ENCODE measurements at places on chromosomes 5 and 9. TPM values are rescaled to one million over a fixed set of nuclear protein-coding genes. Genes with fewer than 3 reads are reported as not detected.

DNA sequence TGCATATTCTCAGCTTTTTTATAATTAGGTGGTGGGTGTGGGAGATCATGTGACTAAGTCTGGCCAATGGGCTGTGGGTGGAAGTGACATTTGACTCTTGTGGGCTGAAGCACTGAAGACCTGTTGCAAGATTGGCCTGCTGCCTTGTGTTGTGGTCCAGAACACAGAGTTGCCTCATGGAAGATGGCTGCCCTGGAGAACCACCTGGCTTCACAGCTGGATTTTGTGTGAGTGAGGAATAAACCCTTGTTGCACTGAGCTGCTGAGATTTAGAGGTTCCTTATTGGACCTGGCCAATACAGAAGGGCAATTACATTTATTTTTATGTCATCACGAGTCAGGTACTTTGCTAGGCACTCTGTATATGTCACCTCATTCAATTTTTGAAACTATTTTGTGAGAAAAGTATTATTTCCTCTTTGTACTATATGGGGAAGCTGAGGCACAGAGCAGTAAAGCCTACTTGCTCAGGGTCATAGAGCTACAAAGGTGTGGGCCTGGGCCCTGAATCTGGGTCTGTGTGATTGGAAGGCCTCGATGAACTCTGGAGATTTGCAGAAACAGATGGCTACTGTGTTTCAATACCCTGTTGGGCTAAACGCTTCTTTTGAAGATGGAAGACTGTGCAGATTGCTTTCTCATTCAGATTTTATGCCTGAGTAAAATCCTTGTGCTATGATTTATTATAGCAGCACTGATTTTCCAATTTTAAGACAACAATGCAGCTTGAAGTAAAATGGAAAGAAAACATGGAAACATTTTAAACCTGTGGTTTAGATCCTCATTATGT lies 71.2 kb upstream of the TBC1D2 start:
- no peak for DNase-seq

DNA sequence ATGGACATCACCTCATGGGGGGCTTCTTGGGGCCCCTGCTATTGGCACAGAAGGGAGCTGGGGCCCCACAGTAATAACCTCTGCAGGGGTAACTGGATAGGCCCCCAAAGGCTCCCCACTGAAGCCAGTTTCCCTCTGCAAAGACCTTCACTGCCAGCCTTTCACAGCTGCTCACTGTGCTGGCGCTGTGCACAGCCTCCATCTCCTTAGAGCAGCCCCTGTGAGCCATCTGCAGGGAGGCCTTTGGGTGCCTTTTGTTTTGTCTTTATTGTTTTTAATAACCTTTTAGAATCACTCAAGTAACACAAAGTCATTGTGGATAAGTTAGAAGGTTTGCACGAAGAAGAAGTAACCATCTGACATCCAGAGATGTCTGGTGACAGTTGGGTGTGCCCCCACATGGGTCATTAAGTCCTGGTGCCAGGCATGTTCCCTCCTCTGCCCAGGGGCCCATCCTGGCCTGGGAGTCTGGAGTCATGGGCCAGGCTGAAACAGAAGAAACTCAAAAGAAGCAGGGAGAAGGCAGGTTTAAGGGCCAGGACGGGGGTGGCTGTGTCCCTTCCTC lies 42.7 kb downstream of the NCS1 start:
- DNase-seq, result no peak

DNA sequence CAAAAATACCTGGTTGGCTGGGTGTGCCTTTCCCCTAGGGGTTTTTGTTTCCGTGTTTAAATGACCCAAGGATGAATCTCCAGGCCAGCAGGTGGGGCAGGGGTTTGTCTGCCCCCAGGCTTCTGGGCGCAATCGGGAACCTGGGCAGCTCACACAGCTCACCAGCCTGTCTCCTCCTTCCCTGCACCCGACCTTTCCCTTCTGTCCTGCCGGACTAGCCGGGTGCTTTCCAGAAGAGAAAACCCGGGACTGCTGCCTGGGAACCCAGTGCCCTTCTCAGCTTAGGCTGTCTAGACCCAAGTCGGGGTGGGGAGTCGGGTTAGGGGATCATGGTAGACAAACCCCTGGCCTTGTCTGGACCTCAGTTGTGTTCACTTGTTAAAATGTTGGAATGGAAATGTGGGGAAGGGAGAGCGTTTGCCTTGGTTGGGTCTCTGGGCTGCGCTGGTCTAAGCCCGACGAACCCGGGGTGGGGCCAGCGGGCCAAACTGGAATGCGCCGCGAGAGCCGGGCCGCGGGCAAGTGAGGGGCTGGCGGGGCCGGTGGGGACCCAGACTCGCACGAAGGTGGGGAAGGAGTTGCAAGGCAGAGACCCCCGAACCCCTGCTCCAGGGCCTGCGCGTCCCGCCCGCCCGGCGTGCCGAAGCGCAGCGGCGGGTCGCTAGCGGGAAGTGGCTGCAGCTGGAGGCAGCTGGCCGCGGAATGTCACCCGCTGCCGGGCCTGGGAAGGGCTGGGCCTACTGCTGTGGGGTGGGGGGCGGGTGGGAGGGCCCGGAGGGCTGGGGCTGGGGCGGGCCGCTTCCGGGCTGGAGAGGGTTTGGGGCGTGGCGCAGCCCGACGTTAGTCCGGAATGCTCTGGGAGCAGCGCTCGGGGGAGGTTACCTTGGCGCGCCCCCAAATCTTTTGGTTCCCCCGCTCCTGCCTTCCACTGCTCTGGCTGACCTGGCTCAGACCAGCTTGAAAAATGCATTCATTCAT lies 84.6 kb downstream of the DAB2IP start:
- DNase-seq, result no peak

- no peak for DNase-seq
These were observed 288.2 kb downstream of the FANCC start for GRCh38 chr9:95029288-95029687.

Gene GLDC
- total RNA-seq, result 10.0 TPM

GRCh38 chr9:137891588-137892423 lies 14.2 kb downstream of the CACNA1B start:
- DNase-seq, result no peak

GRCh38 chr5:172901788-172902496 lies 57.3 kb upstream of the RPL26L1 start:
- DNase-seq, result no peak

Gene LCN12
- not detected for total RNA-seq

Gene QRFP
- total RNA-seq, result not detected

GRCh38 chr5:39282561-39282960 lies 63.2 kb upstream of the FYB1 start:
- DNase-seq, result no peak

DNA sequence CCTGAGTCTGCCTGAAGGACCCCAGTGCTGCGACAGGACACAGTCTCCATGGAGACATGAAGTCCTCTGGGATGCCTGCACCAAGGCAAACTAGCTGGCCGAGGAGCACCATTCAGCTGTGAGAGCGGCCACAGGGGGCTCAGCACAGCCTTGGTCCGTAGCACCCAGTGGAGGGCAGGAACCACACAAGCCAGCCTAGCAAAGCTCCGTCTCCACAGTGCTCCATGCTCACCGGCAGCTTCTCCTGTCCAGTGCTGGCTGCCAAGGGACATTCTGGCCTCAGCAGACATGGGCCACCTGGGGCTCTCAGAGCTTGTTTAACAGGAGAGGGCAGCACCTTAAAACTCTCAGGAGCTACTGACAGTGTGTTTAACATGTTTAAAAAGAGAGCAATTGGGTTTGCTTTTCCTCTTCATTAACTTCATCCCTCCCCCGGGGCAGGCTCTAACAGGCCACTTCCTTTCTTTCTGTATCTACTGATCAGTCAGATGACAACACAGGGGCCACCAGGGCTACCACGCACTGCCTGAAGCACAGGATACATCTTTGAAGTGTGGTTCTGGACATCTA lies 57.0 kb downstream of the SECISBP2 start:
- no peak for DNase-seq

DNA sequence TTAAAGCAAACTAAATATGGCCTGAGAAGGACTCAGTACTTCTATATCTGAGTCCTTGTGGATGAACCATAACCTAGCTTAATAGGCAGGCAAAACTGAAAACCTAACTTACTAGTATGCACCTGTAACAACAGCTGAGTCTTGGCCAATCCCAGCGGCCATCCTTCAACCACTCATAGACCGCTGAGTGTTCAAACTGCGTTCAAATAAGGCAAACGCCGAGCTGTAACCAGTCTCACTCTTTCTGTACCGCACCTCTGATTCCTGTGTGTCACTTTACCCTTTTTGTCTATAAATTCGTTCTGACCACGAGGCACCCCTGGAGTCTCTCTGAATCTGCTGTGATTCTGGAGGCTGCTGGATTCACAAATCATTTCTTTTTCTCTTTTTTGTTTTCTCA lies 170.5 kb downstream of the COL23A1 start:
- no peak for DNase-seq

- peak; percentile 28 for DNase-seq
These were observed 136.3 kb downstream of the MED27 start for GRCh38 chr9:131943351-131943841.

Gene PCDHB16
- total RNA-seq, result 4.5 TPM

Gene ENC1
- total RNA-seq, result 1,378 TPM

- DNase-seq, result no peak
These were observed 203.7 kb downstream of the SEMA6A start for GRCh38 chr5:116370886-116371285.

- peak; percentile 89 for DNase-seq
These were observed 666.4 kb upstream of the ZNF608 start for GRCh38 chr5:125412561-125413495.

GRCh38 chr5:176432707-176433106 lies 15.5 kb upstream of the FAF2 start:
- no peak for DNase-seq

DNA sequence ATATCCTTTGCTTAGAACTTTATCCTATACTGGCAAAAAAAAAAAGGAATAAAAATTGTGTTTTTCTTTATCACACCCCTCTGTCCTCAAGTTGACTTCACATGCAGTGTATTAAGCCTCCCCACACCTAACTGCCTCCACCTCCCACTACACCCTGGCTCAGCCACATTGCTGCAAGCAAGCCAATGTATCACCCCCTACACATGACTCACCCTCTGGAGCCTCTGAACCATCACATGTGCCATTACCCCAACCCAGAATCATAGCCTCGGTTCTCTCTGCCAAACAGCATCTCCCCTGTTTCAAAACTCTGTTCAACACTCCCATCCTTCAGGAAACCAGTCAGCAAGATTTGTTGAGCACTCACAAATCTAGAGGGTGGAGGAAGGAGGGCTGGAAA lies 209.0 kb downstream of the CWC27 start:
- no peak for DNase-seq

DNA sequence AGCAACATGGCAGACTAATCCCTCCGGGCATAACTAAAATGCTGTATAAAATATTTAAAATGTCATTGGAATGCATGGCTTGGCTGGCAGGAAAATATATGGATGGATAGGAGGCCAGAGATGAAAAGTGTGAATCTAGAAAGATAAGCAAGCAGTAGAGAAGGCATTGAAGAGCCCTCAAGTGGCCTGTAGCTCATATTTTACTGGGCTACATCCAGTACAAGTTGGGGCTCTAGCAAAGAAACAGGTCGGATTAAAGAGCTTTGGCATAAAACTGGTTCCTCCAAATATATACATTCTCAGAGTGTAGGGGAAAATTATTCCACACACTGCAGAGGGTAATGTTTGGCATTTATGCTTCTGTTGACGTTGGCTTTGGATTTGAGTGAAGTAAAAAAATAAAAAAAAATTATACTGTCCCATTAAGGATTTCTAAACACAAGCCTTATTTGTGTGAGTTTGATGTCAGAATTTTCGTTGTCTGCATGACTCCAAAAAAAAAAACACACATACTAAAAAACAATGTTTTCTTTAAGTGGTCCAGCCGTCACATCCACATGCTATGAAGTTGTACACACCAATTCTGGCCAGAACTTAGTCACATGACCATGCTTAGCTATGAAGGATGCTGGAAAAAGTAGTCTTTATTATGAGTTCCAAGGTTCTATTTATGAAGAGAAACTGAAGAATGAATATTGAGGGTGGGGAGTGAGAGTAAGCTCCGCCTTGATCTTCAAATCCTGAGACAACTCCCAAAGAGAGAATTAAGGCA lies 147.0 kb downstream of the TLE1 start:
- DNase-seq, result no peak

- DNase-seq, result no peak
These were observed 199.3 kb upstream of the PTGER4 start for GRCh38 chr5:40480392-40480791.

GRCh38 chr5:1462358-1462757 lies 17.1 kb upstream of the SLC6A3 start:
- no peak for DNase-seq

Gene TAF11L5
- total RNA-seq, result not detected

DNA sequence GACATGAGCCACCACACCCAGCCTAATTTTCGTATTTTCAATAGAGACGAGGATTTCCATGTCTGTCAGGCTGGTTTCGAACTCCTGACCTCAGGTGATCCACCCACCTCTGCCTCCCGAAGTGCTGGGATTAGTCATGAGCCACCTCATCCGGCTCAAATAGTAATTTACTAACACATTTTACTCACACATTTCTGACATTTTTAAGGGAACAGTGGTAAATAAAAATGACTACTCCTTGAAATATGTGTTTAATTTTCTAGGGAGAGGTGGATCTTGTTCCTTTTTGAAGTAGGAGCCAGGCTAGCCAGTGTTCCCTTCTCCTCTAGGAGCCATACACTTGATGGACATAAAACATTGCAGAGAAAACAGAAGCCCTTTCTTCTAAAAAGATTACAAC lies 55.2 kb upstream of the ERBIN start:
- DNase-seq, result no peak

DNA sequence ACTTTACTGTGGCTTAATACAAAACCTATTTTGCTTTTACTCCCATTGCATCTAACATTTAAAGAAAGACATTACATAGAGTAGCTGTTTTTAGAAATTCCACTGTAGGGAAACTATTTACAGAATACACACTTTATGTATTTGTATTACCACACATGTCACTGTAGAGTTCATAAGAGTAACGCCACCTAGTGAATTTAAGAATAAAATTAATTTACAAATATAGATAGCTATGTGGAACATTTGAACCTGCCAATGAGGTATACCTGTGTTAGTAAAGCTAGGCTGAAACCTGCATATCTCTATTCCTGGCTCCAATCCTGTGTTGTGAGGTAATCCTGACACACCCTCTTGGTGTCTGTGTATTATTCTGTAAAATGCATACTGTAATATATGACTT lies 234.4 kb downstream of the MAST4 start:
- no peak for DNase-seq

DNA sequence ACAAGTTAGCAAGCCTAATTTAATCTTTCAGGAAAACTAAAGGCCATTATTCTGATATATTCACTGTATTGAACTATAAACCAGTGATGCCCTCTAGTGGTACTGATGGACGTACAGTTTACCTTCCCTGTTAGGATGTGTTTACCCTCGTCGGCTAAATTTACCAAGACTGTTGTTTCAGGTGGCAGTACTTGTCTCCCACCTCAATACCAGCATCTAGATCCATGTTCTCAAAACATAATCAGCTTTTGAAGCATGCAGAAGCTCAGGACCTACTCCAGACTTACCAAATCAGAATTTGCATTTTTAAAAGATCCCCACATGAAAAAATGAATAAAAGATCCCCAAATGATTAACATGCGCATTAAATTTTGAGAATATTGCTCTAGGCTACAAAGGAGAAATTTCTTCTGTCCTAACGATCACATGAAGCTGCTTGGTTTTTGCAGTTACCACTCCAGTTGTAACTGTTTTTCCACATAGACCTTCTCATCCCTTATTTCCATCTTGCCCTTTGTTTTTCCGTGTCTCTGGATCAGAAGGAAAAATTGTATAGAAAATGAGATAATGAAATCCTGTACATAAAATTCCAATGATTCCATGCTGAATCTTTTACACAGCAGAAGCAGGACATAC lies 3.2 kb upstream of the BAAT start:
- DNase-seq, result no peak

Measured in occipital lobe (tissue), 3 donors.